CD4-positive, alpha-beta T cell treated with Interferon gamma for 1 hour (primary cell): ENCODE measurements at places on chromosomes 13 and 19.

DNA sequence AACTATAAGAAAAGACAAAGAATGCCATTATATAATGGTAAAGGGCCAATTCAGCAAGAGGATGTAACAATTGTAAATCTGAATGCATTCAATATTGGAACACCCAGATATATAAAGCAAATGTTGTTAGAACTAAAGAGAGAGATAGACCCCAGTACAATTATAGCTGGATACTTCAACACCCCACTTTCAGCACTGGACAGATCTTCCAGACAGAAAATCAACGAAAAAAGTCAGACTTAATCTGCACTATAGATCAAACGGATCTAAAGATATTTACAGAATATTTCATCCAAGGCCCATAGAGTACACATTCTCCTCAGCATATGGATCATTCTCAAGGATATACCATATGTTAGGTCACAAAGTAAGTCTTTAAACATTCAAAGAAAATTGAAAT is 194.6 kb upstream of the DACH1 start:
- DNase-seq: no peak

- DNase-seq: no peak
Observed at GRCh38 chr13:87661471-87661870, 9.7 kb upstream of the SLITRK5 start.

DNA sequence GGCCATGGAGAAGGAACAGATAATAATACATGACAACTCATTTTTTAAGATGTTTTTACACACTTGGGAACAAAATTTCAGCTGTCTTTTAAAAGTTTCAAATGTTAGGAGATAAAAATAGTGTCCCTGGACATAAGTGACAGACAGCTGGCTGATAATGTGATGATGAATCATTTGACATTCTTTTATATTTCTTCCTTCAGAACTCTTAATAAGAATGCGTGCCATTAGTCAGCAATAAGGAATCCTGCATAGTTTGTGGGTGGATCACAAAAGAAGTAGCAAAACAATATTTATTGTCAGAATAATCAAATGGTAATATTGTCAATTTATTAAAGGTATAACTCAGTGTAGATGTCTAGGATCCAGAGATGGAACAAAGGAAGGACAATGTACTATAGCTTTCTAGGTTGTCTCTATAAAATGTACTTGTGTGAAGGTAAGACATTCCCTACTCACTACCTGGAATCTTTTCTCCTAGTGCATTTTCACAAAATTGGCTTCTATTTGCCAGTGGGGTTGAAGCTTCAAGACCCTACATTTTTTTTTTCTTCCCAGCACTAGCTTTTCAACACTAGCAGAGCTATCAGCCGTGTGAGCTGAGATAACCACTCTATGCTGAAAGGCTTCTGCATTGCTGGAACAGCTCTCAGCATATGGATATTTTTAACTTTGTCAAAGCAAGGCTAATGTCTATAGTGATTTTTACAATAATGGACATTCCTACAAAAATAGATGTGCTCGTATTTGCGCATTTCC is 175.6 kb upstream of the SLITRK6 start:
- DNase-seq: no peak

DNA sequence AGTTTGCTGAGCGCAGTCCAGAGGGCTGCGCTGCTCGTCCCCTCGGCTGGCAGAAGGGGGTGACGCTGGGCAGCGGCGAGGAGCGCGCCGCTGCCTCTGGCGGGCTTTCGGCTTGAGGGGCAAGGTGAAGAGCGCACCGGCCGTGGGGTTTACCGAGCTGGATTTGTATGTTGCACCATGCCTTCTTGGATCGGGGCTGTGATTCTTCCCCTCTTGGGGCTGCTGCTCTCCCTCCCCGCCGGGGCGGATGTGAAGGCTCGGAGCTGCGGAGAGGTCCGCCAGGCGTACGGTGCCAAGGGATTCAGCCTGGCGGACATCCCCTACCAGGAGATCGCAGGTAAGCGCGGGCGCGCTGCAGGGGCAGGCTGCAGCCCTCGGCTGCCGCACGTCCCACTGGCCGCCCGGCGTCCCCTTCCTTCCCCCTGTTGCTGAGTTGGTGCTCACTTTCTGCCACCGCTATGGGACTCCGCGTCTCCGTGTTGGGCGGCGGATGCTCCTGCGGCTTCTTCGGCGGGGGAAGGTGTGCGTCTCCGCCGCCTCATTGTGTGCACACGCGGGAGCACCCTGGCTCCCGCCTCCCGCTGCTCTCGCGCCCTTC is 772 bp downstream of the GPC6 start:
- no peak for DNase-seq

- peak; percentile 33 for DNase-seq
Observed at GRCh38 chr13:113186061-113186900, 22.2 kb downstream of the PCID2 start.

- no peak for DNase-seq
Observed at GRCh38 chr19:28426730-28427225, 786.2 kb downstream of the UQCRFS1 start.

DNA sequence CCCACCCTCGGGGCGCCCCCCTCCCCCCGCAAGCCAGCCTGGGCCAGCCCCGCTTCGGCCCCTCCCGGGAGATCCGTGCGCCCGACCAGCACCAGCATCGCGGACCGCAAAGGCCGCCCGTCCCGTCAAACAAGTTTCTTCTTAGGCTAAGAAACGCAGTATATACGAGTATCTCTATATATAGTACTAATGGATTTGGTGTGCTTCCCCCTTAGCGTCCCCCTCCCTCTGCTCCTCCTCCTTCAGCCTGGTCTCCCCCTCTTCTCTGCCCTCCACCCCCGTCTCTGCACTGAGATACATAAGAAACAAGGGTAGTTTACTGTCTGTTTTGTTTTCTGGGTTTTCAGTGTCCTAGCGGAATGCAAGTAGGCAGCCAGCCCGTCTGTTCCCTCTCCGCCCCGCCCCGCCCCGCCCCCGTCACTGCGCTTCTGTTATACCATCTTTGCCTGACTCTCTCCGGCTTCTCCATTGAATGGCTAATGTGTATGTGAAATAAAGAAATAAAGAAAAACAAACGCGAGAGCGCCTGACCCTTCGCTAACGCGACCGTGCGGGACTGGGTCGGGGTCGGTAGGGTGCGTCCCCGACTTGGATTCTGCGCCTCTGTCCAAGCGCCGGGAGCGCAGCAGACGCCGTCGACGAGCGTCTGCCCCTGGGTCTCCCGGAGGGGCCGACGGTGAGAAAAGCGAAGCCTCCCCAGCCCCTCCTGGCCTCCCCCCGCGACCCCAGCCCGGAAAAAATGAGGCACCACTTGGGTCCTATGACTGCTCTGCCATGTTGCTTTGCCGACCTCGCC is 4.2 kb downstream of the LYL1 start:
- peak; percentile 54 for DNase-seq

- DNase-seq: no peak
Observed at GRCh38 chr19:51019544-51019925, at the start of gene KLK10. Gene KLK10, minus strand, starts transcription at chr19:51019709. Its CDS starts 579 bp downstream, at chr19:51019130.

DNA sequence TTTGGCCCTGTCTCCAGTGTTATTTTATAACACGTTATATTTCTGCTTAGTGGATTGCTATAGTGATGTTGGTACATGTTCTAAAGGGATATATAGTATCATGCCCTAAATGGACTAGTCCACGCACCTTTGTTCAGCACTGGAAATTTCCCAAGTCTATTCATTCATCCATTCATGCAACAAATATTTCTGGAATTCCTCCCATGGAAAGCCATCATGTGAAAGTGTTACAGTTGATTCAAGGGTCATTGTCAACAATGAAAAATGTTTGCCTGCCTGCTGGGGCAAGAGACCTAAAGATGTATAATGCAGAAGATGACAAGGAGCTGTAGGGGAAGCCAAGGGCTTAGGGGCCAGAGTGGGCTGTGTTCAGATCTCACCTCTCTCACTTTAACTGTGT is 10.8 kb upstream of the HSPH1 start:
- no peak for DNase-seq

DNA sequence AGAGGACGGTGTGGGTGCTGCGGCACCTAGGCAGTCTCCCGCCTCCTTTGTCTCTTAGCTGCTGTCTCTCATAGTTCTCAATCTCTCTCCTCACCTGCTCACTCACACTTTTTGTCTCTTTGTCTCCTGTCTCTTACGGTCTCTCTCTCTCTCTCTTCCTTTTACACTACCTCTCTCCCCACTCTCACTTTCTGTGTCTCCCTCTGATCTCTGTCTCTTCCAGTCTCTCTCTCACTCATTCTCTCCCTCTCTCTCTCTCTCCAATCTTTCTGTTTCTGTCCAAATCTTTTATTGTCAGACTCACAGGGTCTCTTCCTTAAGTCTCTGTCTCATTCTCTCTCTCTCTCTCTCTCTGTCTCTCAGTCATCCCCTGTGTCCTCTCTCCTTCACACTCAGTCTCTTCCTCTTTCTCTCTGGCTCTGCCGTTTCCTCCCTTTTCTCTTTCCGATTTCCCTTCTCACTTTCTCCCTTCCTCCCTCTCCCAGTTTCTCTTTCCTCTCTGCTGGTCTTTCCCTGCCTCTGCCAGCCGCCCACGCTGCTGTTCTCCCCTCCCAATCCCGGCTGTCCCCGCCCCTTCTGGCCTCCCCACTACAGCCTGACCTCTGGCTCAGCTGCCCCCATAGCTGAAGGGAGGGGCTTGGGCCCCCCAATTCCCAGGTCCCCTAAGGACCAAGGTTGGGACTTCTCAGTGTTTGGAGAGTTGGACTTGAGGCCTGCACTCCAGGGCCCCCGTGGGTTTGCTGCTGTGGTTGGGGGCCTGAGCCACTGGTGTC is at the start of gene PLEKHA4:
TSS of gene PLEKHA4 (minus strand) at position 504 of the 773 bp plus-strand sequence. CDS start 997 bp downstream, outside the sequence.
- DNase-seq: no peak

DNA sequence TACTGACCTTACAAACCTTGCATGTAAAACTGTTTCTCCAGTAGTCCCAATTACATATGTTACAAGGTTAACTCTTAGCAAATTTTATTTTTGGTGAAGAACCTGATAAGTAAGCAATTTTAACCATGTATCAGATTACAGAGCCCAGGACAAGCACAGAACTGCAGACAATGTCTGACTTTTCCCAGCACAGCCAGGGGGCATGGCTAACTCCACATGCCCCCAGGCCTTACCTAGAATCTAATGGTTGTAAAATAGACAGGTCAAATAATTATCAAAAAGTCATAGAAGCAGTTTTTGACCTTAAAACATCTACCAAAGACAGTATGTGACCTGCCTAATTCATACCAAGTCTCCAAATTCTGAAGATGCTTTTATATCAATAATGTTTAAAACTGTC is 364.1 kb downstream of the FOXO1 start:
- no peak for DNase-seq

- DNase-seq: no peak
Observed at GRCh38 chr19:10593820-10594637, 6.9 kb upstream of the AP1M2 start.

DNA sequence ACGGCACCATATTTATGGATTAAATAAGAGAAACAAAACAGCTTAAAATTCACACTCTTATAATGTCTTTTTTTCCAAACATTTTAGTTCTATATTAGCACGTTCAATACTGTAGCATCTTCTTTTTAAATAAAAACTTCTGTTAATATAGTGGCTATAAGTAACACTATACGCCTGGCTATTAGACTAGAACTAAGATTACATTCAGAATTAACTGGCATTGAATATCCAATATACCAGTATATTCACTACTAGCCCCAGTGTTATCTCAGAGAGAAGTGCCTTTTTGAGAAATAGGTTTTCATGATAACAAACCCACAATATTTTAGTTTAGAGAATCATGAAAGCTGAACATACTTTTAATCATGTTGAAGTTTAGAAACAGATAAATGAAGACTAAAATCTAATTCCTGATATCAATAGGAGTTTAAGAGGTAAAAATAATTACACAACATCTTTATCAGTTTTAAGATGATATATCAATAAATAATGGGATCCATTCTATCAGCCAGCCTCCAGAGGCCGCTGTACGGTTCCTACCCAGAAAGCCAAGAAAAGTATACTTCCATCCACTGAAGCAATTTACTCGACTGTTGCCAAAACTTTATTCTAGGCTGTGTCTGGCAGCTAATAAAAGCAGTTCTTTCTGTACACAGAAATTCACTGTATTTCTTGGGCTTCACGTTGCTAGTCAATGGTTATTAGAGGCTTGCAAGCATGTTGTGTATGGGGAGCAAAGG is 1113.4 kb upstream of the MIR17HG start:
- DNase-seq: no peak

DNA sequence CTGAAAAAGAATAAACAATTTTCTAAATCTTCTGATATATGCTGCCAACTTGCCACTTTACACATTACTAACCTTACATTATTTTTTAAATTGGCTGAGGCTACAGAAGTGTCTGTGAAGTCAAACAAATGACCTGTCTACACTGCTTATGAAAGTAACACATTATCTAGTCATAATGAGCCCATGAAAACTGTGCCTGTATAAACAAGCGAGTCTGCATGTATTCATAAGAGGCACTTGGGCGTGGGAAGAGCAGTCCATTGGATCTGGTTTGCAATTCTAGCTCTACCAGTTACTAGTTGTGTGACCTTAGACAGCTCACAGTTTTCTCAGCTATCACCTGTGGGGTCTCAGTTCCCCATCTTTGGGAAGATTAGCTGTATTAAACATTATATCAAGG is 3.1 kb downstream of the VPS36 start:
- no peak for DNase-seq

GRCh38 chr13:93700115-93700514 is 473.5 kb downstream of the GPC6 start:
- DNase-seq: no peak

DNA sequence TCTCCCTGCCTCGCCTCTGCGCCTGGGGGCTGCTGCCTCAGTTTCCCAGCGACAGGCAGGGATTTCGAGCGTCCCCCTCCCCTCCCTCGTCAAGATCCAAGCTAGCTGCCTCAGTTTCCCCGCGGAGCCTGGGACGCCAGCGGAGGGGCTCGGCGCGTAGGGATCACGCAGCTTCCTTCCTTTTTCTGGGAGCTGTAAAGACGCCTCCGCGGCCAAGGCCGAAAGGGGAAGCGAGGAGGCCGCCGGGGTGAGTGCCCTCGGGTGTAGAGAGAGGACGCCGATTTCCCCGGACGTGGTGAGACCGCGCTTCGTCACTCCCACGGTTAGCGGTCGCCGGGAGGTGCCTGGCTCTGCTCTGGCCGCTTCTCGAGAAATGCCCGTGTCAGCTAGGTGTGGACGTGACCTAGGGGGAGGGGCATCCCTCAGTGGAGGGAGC is 722 bp upstream of the ICAM1 start:
- peak; percentile 88 for DNase-seq

DNA sequence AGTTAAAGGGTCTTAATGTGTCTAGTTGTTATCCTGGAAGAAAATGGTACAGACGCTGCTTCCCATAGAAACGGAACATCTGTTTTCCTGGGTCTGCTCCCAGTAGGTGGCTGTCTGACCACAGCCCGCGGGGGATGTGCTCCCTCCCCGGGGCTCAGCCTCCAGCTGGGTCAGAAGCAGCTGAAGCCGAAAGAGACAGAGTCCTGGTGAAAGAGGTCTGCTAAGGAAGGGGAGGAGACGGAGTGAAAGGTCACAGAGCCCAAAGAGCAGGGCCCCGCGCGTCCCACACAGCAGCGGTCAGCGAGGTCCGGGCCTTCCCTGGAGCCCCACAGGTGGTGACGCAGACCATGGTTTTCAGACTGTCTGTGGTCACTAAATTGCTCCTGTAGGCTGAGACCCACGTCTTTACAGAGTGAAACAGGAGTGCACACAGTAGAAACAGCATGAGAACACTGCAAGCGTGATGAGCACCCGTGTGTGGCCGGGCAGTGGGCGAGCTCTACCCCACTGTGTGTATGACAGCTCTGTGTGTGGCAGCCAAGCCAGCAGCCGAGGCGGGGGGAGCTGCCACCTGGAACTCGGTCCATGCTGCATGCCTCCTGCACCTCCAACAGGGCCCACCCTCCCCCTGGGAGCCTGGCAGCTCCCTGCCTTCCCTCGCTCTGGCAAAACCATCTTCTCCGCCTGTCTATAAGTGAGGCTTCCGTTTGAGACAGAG is 52.0 kb upstream of the C13orf46 start:
- DNase-seq: no peak

GRCh38 chr19:6683971-6684370 is 14.0 kb upstream of the TNFSF14 start:
- DNase-seq: no peak
